ENCODE measurements at places on chromosomes 16 and 17.

- DNase-seq, result no peak
Measured at GRCh38 chr17:51214920-51215319, 44.9 kb downstream of the MBTD1 start.

DNA sequence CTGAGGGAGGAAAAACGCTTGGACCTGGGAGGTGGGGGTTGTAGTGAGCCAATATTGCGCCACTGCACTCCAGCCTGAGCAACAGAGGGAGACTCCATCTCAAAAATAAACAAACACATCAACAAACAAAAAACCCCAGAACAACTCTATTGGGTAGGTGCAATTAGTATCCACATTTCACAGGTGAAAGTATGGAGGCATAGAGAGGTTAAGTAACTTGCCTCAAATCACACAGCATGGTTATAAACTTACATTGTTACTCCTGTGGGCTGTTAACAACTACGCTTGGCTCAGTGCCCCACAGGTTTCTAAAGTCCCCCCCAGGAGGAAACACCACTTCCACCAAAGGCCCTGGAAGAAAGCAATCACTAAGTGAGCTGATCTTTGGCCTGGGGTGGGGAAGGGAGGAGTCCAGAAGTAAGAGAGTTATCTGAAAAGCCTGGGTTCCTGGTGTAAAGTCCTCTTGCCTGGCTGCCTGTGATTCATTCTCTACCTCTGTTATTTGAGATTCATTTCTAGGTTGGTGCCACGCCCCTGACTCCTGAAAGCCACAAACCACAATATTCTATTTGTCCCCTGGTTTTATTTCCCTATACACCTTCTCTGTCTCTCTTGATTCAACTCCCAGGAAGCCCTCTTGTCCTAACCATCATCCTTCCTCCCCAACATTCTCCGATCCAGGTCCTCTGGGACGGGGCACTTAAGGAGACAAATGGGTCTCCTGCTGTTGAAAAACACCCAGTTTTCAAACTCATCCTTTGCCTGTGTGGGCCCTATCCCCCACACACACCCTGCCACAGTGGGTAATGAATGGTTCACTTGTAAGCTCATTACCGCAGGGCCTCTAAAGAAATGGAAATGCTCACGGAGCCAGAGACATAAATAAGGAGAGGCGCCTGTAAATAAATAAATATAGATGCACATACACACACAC lies 195.4 kb downstream of the XYLT1 start:
- no peak for DNase-seq

DNA sequence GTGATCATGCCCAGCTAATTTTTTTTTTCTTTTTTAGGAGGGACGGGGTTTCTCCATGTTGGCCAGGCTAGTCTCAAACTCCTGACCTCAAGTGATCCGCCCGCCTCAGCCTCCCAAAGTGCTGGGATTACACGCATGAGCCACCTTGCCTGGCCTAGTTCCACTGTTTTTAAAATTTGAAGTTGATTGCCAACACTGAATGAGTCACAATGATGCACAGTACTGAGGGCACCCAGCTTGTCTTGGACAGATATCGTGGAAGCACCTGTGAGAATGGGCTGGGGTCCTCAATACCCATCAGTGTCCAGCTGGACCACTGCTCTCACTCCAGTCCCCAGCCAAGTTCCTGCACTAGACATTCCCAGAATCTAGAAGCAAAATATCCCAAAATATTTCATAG lies 2.5 kb downstream of the KNOP1 start:
- DNase-seq, result no peak

DNA sequence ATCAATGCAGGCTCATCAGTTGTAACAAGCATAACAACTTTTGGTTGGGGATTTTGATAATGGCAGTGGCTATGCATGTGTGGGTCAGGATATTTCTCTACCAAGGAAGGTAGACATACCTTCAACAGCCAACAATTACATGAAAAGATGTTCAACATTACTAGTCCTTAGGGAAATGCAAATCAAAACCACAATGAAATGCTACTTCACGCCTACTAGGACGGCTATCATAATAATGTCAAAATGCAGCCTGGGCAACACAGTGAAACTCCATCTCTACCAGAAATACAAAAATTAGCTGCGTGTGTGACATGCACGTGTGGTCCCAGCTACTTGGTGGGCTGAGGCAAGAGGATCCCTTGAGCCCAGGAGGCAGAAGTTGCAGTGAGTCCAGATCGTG lies 7.3 kb upstream of the SLC5A10 start:
- no peak for DNase-seq

GRCh38 chr17:19549746-19550623 lies 16.3 kb downstream of the SLC47A1 start:
- DNase-seq, result no peak

DNA sequence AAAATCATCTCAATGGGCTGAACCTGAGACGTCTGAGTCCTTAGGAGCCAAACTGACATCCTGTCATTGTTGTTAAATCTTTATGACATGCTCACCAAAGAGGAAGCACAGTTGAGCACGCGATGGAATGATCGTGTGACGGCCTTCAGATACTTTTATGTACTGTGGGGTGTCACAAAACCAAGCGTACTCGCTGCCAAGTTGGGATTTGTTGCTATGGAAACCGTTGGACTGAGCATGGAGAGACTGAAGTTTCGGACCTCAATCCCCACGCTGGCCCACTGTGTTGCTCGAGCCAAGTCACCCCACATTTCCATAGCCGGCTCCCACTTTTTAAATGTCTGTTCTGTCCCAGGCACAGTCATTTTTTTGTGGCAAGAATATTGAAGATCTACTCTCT lies 222.8 kb upstream of the SDK2 start:
- no peak for DNase-seq

- DNase-seq, result peak; percentile 86
Measured at GRCh38 chr17:39952680-39953470, 9.9 kb upstream of the GSDMA start.

DNA sequence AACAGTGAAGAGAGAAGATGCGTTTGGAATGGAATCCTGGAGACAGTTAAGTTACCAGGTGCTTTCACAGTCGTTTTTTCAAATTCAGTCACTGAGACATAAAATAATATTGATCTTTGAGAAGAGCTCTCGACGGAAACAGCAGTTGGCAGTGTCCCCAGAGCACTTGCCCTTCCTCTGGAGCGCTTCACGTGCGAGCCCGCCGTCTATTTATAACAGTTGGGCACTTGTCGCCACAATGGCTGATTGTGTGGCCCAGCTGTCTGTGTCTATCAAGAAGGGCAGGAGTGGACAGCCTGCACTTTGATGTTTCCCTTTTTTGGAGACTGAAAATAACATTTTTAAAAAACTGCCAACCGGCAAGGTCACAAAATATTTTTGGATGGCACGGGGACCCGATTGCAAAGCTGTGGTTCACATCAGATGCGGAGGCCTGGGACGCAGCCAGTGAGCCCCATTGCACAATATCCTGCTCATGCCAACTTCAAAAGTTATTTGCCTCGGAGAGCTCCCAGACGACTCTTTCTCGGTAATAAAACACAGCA lies 62.9 kb downstream of the ADCY9 start:
- DNase-seq, result no peak

GRCh38 chr17:57895382-57896060 lies 45.7 kb upstream of the MRPS23 start:
- DNase-seq, result no peak

DNA sequence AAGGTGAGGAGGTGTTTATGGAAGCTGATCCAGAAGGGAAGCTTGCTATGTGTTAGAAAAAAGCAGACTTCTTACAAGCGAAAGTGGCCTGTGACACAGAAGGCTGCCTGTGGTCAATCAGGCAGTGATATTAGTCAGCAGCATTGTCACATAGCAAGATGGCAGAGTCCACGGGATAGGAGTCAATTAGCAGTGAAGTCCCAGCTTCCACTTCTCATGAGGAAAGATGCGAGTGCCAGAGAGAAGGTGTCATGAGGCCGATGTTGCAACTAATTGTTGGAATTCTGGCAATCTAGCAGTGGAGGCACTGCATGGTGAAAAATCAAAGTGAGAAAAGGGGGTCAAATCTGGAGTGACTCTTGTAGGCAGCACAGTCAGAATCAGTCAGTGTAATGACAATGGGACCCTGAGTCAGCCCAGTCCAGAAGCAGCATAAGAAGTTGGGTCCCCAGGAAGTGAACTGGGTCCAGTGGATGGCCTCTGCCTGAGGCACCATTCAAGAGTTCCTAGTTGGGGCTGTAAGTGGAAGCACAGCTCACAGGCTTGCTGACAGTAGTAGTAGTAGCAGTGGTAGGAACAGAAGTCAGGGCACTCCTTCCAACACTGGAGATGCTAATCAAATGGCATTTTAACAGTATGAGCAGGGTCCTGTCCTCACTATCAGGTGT lies 85.1 kb downstream of the TNFRSF13B start:
- DNase-seq, result no peak

DNA sequence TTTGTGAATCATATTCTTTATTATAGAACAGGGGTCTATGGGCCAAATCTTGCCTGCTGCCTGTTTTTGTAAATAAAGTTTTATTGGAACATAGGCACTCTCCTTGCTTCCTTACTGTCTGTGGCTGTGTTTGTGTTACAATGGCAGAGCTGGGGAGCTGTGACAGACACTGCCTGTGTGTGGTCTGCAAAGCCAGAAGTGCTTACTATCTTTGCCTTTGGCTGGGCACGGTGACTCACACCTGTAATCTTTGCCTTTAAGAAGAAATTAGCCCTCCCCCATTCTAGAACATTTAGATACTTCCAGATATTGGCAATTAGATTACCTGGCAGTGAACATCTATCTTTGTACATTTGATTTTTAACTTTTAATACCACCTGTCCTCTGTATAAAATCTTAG lies 308.3 kb downstream of the FOXL1 start:
- no peak for DNase-seq

- no peak for DNase-seq
Measured at GRCh38 chr17:82334204-82334621, 647 bp upstream of the SECTM1 start.

DNA sequence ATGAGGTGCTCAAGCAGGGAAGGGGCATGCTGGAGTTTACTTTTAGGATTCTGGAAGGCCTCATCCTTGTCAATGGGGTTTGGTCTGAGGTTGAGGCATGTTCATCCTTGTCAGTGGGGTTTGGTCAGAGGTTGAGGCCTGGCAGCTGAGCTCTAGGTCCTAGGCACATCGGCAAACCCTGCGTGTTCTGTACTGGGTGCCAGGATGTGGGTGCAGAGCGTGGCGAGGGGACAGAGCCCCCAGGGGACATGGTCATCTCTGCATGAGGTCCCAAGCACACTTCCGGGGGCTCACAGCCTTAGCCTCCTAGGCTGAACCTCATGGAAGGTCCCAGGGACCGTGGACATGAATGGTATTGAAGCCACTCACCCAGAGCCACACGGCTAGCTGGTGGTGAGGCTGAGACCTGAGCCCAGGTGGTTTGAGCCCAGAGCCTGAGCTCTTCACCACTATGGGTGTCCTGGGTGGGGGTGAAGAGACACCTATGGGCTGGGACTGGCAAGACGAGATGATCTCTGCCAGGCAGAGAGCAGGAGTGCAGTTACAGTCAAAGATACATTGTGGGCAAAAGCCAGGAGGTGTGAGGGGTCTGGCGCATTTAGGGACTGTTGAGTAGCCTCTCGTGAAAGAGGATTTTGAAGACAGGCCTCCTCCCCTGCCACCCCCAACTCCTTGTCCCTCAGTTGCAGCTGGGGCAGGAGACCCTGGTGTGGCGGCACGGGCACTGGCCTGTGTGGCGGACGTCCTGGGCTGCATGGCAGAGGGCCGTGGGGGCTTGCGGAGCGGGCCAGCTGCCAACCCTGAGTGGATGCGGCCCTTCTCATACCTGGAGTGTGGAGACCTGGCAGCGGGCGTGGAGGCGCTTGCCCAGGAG lies 19.3 kb downstream of the FCSK start:
- DNase-seq, result no peak

DNA sequence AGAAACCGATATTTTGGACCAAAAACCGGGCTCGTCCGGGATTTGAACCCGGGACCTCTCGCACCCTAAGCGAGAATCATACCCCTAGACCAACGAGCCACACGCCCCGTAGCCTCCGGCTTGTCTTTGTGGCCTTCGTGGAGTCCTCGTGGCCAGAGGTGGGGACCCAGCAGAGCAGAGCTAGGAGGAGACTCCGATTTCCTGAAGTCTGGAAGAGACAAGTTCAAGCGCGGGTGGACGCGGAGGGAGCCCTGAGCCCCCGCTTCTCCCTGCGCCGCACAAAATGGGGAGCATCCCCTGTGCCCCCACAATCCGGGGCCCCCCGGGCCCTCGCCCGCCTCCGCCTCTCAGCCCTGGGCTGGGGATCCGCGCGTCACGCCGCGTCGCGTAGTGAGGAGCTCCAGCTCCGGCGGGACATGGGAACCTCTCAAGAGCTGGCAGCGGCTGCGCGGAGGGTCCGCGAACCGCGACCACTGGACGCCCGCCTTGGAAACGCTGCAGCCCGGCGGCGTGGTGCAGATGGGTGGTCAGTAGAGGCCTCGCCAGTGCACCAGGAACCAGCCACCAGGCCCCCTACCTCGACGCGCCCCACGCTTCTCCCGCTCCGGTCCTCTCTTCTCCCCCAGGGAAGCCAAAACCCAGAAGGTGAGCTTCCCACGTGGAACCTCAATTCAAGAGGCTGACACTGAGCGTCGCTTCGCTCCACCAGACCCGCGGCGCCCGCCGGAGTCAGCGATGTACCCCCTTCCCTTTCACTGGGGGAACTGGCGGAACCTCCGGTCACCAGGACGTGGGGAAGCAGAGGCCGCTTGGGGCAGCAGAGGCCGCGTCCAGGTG lies 5.2 kb upstream of the OR1F1 start:
- DNase-seq, result no peak

DNA sequence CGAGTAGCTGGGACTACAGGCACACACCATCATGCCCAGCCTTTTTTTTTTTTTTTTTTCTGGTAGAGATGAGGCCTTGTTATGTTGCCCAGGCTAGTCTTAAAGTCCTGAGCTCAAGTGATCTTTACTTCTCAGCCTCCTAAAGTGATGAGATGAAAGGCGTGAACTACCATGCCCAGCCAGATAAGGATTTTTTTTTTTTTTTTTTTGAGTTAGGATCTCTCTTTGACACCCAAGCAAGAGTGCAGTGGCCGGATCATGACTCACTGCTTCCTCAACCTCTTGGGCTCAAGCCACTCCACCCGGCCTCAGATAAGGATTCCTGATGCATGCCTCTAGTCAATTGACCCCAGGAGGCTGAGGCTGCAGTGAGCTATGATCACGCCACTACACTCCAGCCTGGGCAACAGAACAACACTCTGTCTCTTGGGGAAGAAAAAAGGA lies 11.2 kb upstream of the PLEKHG4 start:
- peak; percentile 61 for DNase-seq

GRCh38 chr16:15521390-15521757 lies 87.0 kb downstream of the BMERB1 start:
- no peak for DNase-seq

DNA sequence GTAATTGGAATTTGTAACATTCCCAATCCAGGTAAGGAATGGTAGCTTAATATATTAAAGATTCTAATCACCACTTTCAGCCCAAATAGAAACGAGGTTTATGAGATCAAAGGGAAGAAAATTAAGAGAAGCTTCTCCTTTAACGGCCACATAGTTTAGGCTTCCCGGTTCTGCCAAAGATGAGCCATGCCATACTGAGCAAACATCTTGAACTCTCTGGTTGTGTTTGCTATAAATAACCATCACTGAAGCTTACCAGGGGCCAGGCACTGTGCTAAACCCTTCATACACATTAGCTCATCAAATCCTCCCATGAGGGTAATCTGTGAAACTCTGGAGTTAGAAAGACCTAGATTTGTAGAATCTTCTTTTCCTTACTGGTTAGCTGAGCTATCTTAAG lies 2.8 kb downstream of the MYH11 start:
- no peak for DNase-seq

Data from astrocyte of the cerebellum (primary cell).